Fibroblast of villous mesenchyme (primary cell): ENCODE measurements at places on chromosomes 2 and 18. TPM values are rescaled to one million over a fixed set of nuclear protein-coding genes. Genes with fewer than 3 reads are reported as not detected.
A peak's percentile ranks its signal among the peaks of the same experiment; 100 is the strongest.

- DNase-seq = no peak
Observed at GRCh38 chr2:51535763-51536162, 503.8 kb upstream of the NRXN1 start.

GRCh38 chr2:150700666-150701580 is 213.5 kb upstream of the RND3 start:
- no peak for DNase-seq

Gene CNGA3
- not detected in 2 replicates for total RNA-seq

DNA sequence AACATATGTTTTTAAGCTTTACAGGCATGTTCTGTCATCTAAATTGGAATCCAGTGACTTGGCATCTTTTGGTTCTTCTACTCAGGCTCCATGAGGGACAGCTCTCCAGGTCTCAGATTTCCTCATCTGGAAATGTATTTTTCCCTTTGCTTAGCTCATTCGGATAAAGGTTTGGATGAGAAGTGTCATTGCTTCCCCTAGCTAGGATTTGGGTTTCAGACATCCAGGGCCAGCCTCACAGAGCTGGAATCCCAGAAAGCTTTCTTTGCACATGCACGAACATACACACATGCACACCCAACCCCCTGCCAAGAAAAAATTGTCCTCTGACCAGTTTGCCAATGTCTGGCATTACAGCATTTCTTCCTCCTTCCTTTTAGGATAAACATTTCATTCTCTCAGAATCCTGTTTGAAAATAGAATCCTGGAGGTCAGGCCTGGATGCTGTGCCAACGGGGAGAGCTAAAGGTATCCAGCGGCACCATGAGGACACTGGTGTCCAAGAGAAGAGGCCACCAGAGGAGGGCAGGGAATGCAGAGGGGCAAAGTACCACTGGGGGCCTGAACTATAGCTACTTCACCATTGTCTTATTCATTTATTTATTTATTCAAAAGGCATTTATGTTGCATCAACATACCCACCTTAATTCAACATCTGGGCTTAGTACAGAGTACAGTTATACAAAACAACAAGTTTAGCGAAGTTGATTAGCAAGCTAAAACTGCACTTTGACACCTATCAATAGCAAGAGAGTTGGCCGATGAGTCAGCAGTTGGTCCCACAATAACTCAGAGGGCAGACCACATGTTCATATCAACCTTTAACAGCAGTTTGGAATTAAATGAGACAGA is 97.9 kb upstream of the ATL2 start:
- no peak for DNase-seq

Gene OTOS
- not detected in 2 replicates for total RNA-seq

DNA sequence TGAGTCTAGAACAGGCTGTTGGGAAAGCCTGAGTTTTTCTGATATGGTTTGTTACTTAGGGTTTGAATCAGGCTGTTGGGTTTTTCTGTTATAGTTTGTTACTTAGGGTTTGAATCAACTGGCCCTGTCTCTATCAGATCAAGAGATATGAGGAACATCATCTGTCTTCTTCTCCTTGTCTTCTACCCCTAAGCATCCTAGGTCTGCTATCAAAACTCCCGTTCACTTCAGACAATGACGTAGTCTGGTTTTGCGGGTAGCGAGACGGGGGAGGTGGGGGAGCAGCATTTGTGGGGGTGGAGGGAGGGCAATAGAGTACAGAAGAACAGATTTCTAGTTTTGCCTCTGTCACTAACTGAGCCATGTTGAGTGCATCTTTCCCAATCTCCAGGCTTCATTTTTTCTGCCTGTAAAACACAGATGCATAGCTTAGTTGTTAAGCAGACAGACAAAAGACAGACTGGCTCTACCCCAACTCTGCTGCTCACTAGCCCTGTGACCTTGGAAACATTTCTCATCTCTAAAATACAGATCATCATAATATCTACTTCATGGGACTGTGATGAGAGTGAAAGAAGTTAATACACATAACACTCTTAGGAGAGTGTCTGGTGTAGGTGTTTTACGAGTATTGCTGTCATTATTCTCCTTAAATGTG is 9.1 kb downstream of the TNP1 start:
- peak; percentile 7 for DNase-seq
